ENCODE measurements at places on chromosomes 5 and 9.

GRCh38 chr5:140340605-140341121 is 5.7 kb downstream of the HBEGF start:
- no peak for DNase-seq

GRCh38 chr9:32665101-32665500 is 29.6 kb upstream of the TAF1L start:
- DNase-seq = no peak

- no peak for DNase-seq
These were observed 335.8 kb downstream of the GADD45G start for GRCh38 chr9:89940625-89941024.

GRCh38 chr5:138515556-138516245 is 27.3 kb downstream of the ETF1 start:
- no peak for DNase-seq

DNA sequence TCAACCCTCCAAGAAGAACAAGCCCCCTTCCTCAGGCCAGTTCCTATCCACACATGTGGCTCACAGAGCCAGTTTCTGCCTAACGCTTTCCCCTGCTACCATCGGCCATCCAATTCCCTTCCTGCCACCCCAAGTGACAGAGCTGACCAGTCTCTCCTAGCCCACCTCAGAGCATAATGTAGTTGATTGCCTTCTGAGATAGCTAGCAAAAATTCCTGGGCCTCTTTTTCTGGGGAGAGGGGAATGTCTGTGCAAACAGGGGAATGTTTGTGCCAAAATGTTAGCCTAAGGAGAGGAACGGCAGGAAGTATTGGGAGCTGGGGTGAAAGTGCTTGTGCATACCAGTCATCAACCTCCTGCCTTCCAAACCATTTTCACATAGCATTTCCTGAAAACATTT is 157.0 kb downstream of the PJA2 start:
- no peak for DNase-seq

DNA sequence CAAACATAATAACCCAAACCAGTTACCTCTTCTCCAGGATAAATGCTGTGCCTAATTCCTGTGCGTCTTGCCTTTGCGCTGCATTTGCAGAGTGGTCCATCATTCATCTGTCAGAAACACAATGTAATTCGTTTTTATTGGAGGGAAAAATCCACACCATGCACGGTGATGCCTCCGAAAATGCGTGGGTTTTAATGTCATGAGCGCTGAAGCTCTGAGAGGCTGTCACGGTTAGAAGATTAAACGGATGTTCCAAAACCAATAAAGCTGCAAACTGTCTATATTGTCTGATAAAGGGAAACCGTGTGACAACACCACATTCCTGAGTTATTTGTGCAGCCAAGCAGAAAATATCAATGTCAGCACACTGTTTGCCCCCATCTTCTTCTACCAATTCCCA is 27.4 kb downstream of the DROSHA start:
- no peak for DNase-seq

GRCh38 chr9:123735376-123735775 is 194.6 kb downstream of the DENND1A start:
- no peak for DNase-seq

GRCh38 chr9:34575862-34576596 is 13.5 kb downstream of the CNTFR start:
- no peak for DNase-seq

GRCh38 chr5:123157791-123158581 is 68.9 kb downstream of the PRDM6 start:
- DNase-seq = no peak

DNA sequence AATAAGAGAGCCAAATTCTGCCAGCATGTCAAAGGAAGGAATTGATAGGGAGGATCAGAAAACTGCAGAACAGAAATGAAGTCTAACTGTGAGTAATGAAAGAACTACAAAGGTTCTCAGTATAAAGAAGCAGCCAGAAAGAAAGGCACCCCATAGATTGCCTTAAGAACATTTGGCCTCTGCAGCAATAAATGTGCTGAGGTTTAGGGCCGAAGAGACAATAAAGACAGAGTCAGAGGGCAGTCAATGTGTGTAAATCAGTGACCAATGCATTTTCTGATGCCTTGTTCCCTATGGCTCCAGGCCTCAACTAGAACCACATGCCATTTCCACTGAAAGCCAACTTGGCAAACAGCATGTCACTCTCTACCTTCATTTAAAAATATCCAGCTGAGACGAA is 281.0 kb downstream of the HINT1 start:
- DNase-seq = no peak

GRCh38 chr5:121741156-121741555 is 110.5 kb upstream of the FTMT start:
- DNase-seq = no peak

- DNase-seq = no peak
These were observed 390.0 kb upstream of the IRX4 start for GRCh38 chr5:2272755-2273154.

GRCh38 chr5:137114529-137114928 is 384.6 kb downstream of the SPOCK1 start:
- DNase-seq = peak; percentile 3

- DNase-seq = peak; percentile 35
These were observed 97.1 kb upstream of the TAF11L2 start for GRCh38 chr5:17400724-17401469.

GRCh38 chr9:35649431-35650340 is 1.0 kb downstream of the SIT1 start:
- peak; percentile 58 for DNase-seq

- no peak for DNase-seq
These were observed 533.4 kb upstream of the BRINP1 start for GRCh38 chr9:119902611-119903010.

DNA sequence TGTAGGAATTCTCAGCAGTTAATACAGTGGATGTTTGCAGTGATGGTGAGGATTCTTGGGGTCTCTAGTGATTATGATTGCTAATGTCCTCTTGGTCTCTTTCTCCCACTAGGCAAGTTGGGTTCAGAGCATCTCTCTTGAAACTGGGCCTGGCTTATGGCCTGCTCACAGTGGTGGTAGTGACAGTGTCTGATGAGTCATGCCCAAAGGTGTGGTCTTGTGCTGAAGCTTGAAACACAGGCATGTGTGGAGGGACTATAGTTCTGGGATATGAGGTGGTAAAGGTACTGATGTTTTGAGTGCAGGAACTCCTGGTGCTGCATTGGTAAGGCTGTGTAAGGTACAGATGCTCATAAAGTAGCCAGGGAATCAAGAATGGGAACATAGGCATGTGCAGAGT is 231.1 kb downstream of the FAM170A start:
- DNase-seq = no peak

DNA sequence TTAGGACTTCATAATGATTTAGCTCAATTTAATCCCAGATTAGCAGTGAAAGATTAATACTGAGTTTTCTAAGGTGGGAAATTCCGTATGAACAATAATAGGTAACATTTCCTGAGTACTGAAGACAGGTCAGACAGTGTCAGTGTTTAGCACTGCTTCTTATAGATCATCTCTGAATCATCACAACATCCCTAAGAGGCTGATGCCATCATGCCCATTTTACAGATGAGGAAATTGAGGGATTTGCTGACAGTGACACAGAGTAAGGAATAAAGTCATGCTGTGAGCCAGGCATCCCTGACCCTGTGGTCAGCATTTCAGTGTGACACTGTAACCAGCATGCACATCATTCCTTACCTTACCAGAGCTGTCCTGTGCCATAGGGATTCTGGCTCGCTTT is 44.5 kb downstream of the DAPK1 start:
- no peak for DNase-seq

DNA sequence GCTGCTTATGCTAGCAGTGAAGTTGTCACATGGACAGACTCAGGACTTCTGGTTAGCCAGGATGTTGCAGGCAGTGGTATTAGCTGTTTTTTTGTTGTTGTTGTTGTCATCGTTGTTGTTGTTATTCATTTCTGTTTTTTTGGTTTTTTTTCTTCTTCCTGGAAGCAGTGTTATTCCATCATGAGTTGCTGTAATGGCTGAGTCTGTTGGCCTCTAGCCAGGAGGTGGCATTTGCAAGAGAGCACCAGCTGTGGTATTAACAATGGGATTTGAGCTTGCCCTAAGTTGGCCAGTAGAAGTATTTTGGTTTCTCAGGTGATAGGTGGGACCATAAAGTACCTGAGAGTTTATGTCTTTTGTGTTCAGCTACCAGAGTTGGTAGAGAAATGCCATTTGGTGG is 561.1 kb downstream of the KCTD16 start:
- DNase-seq = no peak

- DNase-seq = peak; percentile 65
These were observed 229.2 kb upstream of the MAP3K1 start for GRCh38 chr5:56585999-56586691.

Measured in hematopoietic multipotent progenitor cell treated with erythropoietin and hydrocortisone succinate and interleukin-3 and kit ligand, for 4 days (in vitro differentiated cells).